ENCODE measurements at places on chromosomes 7 and 10.
A peak's percentile ranks its signal among the peaks of the same experiment; 100 is the strongest.

DNA sequence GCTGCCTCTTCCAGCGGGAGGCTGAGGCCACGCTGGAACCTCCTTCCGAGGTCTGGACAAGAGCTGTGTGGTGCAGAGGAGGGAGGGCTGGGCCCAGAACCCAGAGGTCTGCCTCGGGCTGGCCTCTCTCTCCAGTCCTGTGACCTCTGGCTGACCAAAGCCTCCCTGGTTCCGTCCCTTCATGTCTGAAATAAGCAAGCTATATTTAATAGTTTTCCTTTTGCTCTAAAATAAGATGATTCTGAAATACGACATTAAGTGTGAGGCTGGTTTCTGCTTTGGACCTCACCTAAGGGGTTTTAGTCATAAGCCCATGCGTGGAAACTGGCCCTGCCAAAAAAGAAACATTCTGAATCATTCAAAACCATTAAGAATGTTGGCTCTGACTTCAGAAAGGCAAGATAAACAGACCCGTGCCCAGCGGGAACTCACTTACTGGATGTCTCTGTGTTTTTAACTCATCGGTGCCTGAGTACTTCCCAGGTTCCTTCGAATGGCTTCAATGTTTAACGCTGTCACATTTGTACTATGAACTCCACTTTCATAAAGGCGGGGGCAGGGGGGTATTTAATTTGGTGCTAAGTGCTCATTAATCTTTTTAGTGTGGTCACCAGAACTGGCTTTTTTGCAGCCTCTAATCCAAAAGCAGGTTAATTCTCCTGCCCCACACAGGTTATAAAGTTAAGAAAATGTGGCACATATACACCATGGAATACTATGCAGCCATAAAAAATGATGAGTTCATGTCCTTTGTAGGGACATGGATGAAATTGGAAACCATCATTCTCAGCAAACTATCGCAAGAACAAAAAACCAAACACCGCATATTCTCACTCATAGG is 157.5 kb upstream of the KLF14 start:
- DNase-seq, result no peak

- DNase-seq, result peak; percentile 65
Measured at GRCh38 chr10:114239117-114239993, at the start of gene VWA2. Gene VWA2, plus strand, starts transcription at chr10:114239254. Its CDS starts 9,460 bp downstream, at chr10:114248714.

GRCh38 chr7:81789406-81790119 is 19.7 kb upstream of the HGF start:
- DNase-seq, result no peak

- no peak for DNase-seq
Measured at GRCh38 chr7:12746211-12746610, 58.8 kb downstream of the ARL4A start.

DNA sequence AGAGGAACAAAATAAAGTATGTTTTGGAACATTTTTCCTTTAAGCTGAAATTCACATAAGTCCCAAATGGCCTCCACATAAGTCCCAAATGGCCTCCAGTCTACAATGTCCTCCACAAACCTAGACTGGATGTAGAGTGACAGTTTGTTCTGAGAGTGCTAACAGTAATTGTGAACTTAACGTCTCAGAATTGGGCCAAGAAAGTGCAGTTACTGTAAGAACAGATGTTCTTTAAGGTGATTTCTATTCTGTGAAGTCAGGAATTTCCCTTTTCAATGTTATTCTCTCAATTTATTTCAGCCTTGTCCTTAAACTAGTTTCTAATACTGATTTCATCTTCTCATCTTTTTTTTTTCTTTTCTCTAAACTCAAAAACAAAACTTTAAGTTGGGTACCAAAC is 188.7 kb upstream of the SEMA3E start:
- DNase-seq, result no peak

GRCh38 chr10:132562916-132563456 is 25.4 kb downstream of the INPP5A start:
- DNase-seq, result no peak

- DNase-seq, result no peak
Measured at GRCh38 chr10:70277396-70278030, 6.3 kb downstream of the NPFFR1 start.

- DNase-seq, result no peak
Measured at GRCh38 chr10:113485736-113486135, 67.1 kb upstream of the HABP2 start.

- DNase-seq, result no peak
Measured at GRCh38 chr10:108785011-108785410, 1138.3 kb downstream of the XPNPEP1 start.

DNA sequence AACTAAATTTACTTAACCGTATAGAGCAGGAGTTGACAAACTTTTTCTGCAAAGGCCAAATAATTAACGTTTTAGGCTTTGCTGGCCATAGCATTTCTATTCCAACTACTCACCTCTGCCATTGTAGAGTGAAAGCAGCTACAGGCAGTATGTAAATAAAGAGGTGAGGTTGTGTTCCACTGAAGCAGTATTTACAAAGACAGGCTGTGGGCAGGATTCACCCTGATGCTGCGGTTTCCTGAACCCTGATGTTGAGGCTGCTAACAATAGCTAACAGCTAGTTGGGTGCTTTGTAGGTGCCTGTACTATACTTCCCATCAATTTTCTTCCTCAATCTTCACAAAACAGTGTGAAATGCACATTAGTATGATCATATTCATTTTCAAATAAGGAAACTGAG is 47.0 kb upstream of the LAMB1 start:
- DNase-seq, result no peak
